ENCODE measurements at places on chromosomes 5 and 9.

DNA sequence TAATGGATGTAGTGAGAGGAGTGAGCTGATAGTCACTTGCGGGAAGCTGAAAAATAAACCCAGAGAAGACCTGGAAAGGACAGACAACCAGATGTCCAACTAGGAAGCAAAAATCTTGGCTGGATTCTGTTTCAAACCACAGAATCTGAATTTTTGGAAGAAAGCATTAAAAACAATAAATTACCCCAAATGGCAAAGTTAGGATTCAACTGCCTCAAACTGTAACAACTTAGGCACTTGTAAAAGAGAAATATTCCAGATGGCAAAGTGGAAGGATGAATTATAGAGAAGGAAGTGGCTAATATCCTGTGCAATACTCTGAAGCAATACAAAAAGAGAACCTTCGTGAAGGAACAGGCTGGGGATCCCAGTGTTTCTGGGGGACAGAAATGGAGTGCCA is 46.8 kb upstream of the SLIT3 start:
- DNase-seq, result no peak

DNA sequence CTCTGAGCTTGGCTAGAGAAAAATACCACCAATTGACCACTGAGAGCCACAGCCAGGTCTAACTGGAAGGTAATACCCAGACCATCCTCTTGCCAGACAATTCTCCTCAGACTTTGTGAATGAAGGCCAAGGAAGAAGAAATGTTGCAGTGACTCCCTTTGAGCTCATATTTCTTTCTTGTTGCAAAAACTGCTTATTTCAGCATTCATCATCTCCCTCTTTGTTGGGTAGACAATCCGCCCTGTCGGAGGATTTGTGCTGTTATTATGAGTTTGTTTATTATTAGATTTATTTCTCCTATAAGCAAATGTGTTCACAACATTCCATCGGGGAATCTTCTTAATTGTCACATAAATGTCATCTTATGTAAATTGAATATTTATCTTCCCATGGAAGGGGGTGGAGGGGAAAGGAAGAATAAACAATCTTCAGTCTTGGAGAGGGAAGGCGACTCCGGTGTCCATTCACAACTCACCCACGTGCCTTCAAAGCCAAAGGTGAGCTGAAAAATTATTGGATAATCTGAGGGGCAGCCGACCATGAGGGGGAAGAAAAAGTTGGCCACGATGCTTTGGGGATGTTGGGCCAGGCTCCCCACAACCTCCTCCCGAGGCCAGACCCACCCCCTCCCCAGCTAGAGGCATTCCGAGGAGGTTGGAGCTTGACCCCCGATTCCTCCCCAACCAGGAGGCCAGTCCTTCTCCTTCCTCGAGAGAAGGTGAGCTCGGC is 1.8 kb upstream of the JADE2 start:
- no peak for DNase-seq

- DNase-seq, result no peak
Observed at GRCh38 chr5:33516421-33516820, 75.7 kb downstream of the TARS1 start.

DNA sequence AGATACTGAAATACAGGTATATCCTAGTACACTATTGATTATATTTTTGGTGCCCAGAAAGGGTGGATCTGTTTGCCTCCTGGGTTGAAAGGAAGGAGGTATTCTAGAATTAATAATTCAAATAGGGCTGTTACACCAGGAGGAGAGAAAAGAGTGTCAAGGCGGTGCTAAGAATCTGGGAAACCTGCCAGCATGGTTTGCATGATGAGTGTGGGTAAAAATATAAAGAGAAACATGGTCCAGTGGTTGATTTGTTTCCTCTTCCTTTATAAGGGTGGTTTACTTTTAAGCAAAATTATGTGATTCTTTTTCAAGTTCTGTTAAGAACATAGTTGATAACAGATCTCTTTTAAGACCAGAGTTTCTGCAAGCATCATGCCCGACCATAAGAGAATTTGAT is 69.4 kb upstream of the NFIB start:
- peak; percentile 23 for DNase-seq

- DNase-seq, result no peak
Observed at GRCh38 chr9:104780796-104781395, 17.0 kb downstream of the NIPSNAP3B start.

DNA sequence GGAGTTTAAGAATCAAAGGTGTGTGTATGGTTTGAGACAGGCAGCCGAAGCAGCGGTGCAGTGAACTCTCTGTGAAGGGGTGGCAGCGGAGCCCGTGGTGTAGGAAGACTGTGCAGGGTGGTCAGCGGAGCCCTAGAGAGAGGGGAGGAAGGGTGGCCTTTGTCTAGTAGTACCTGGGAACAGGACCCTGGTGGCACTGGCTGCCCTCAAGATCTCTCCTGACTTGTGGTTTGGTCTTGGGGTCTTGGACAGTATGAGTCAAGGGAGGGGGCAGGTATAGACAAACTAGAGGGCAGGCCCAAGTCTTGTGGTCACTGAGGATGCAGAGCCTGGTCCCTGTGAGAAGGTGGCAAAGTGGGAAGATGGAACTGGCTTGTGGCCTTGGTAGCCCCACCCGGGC is 7.1 kb upstream of the NKX2-5 start:
- DNase-seq, result no peak

- no peak for DNase-seq
Observed at GRCh38 chr9:136244122-136244968, 1.3 kb downstream of the QSOX2 start.
